Stimulated activated CD8-positive, alpha-beta memory T cell treated with anti-CD3 and anti-CD28 coated beads, Interleukin-7, amount 100 ng/mL, for 1 hour (primary cell): ENCODE measurements at places on chromosomes 4 and X.

DNA sequence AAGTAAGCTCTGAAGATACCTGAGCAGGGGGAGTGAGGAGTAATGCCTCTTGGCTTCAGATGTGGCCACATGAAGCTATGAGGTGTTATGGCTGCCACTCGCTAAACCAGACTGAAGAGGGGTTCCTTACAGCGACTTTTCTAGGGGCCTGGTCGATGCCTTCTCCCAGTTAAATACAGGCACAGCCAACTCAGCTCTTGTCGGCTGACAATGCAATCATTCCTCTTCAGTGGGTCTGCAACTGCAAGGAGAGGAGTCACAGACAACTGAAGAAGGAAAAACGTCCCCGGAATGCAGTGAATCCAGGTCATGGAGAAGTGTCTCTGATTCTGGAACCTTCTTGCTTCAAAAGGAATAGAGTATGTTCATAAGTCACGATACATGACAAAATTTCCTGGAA, 106.4 kb downstream of the RNF150 start:
- DNase-seq = no peak

DNA sequence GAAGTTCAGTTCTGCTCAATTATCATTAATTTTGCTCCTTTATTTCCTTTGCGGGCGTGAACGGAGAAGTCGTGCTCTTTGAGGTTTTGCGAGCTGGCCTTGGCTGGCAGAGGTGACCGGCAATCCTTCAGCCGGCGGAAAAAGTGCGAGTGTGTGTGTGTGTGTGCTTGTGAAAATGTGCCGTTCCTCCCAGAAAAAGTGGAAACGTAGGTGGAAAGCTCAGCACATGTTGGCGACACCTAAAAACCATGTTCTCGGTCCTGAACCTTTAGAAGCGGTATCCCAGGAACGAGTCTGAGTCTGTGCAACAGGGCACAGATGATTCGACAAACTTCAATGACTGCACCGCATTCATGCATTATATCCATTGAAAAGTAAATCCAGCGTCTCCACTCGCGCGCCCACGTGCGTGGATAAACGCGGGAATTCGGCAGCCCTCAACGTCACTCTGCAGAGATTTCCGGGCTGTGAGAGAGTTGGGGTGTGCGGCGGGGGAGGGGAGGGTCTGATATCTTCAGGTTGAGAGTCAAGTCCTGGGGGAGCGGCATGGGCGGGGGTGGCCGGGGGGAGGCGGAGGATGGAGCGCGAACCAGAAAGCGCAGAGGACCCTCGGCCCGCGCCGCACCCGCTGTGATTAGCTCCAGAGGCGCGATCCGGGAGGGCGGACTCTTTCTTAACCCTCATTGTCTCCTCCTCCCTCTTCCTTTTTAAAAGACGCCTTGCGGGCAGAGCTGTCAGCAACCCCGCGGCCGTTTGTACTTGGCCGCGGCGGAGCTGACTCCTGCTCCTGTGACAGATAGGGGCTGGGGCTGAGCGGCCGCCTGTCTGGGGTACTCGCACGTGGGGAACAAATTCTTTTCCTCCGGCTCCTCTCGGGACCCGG, at the start of gene SHISA3:
SHISA3 (plus strand) TSS at position 737 of the 883 bp plus-strand sequence. CDS start 569 bp downstream, outside the sequence.
- DNase-seq = no peak

DNA sequence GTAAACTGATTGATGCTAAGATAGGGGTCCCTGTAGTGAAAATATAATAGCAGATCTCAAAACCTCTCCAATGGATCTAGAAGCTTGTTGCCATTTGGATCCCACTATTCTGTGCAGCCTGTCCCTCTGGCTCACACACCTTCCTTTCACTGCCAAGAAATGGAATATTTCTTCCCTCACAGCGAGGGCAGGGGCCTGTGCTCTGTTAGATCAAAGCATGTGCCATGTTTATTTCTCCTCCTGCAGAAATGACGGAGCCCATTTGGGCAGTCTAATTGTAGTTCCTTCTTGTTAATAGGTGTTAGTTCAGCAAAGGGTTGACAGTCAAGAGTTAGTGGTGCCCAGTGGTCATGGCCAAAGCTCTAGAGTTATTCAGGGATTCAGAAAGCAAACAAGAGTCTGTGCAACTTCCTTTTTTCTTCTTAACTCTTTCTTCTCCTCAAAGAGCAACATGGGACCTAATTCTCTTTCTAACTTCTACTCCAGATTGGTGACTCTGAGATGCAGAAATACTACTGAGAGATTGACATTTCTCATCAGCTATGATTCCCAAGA, 106.8 kb downstream of the STOX2 start:
- no peak for DNase-seq

GRCh38 chr4:24322511-24322910, 261.8 kb downstream of the DHX15 start:
- DNase-seq = no peak

DNA sequence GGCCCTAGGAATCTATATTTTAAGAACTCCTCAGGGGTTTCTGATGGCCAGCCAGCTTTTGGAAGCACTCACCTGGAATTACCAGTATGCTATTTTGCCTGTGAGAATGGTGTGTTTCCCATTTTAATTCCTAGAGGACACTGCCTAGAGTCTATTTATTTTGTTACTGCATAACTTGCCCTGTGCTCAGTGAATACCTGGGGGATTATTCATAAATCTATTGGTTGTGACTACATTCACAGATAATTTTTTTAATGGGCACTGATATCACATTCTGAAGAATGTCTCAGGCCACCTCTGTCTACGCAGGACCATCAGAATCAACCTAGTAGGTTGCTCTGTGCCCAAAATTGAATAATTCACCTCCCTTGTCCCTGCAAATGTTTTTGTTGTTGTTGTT, 6.7 kb downstream of the ARL13A start:
- DNase-seq = no peak

- no peak for DNase-seq
These were observed 161.6 kb upstream of the TLL1 start for GRCh38 chr4:165711436-165711835.

DNA sequence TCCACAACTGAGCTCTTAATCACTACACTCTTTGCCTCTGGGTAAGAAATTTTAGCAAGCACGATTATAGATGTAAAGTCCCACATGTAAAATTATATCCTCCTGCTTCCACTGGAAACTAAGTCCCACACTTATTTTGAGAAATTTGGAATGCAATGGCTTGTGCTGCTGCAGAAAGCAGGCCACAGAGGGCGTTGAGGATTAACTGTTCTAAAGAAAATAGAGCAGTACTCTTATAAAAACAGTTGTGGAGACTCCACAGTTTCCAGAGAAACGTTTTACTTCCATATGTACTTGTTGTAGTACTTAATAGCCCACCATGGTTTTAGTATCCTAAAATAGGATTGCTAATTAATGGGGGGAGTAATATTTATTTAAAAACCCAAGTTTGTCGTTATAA, 1.7 kb upstream of the CENPC start:
- DNase-seq = no peak

DNA sequence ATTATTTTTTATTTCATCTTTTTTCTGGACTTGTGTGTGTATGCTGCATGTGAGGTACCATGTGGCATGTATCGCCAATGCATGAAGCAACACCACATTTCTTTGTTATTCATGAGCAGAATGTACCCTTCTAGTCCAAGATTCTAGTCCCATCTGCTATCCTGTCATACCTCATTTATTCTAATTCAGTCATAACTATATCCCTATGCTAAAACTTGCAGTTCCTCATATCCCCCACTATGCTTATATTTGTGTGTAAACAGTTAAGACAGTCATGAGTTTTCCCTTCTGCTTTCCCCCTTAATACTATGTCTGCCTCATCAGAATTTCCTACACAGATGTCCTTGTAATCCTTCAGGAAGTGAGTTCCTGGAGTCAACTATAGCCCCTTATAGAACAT, 19.7 kb downstream of the OCRL start:
- DNase-seq = no peak

DNA sequence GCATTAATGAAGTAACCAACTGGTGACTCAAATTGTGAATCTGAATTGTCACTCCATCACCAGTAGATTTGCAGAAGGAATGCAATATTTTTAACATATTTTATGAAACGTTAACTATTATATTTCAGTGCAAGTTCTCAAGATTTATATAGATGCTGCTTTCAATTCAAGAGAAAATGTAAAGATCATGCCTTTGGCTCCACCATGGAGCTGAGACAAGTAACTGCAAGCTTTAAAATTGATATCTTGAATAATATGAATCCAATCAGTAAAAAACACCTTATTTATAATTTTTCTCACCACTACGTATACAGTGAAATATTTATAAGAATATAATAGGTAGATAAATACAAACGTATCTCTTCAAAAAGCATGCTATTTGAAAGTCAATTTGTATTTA, 27.8 kb upstream of the GALNTL6 start:
- no peak for DNase-seq

- no peak for DNase-seq
These were observed 581 bp downstream of the UBE2K start for GRCh38 chr4:39698424-39699009.

- DNase-seq = no peak
These were observed 63.9 kb upstream of the CT45A1 start for GRCh38 chrX:135649561-135649960.

DNA sequence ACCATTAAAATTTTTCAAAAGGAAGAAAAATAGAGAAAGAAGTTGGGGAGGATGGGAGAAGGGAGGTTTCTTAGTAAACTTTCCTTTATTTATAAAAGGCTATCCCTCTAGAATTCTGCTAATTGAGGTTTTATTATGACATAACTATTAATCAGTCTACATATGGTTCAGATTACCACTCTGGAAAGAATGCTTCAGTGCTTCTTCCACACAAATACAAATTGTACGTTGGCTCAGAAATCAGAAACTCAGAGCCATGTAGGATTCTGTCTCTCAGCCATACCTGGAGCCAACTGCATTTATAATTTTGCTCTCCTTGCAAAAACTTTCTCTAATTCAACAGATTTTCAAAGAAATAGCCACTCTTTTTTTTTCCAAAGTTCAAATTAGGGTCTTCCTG, 37.1 kb downstream of the SRPX start:
- no peak for DNase-seq

DNA sequence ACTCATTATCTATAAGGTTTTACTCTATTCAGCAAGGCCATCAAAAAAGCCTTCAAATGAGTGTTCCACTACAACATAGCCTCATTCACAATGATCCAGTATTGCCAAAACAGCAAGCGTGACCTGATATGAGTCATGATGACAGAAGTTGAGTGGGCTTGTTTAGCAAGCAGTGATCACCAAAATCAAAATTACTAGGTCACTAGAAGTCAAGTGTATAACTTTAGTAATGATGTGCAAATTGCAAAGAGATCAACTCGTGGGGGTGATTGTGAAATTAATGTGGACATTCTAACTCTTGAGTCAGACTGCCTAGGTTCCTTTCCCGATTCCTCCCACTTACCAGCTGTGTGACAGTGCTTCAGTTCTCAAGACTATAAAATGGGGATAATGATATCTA, 124.5 kb downstream of the CHM start:
- no peak for DNase-seq

DNA sequence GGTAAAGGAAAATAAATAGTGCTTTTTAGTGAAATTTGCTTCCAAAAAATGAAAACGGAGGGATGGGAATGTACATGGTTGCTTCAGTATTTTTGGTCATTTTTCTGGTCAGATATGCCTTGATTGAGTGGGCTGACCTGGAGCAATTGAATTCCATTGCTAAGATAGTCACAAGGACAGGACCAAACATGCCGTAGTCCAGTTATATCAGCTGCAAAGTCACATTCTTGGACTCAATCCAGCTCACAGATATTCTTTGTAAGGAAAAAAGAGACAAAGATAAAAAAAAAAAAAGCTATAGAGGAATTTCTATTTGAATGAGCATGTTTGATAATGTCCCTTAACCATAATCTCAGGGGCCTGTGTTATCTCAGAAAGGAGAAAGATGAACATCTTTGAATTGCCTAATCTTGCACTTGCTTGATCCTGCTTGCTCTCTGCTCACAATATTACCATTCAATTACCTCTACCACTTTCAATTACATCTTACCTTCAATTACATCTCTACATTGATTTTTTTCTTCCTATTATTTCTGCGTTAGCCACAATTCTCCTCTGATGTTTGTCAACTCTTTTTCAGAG, 75.4 kb upstream of the PACRGL start:
- DNase-seq = no peak

DNA sequence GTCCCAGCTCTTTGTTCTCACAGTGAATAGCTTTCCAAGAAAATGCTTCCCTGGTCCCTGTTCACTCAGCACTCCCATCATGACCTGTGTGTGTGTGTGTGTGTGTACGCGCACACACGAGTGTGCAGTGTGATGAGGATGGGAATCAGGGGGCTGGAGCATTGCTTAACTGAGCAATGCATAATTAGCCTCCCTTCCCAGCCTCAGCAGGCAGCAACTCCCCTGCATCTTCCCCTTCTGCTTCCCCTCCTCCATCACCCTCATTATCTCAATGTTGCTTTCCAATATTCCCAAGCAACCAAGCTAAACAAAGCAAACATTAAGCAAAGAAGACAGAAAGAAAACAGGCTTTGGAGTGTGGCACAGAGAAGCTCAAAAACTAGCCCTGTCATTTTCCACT, 137.0 kb downstream of the RBM47 start:
- no peak for DNase-seq

- DNase-seq = no peak
These were observed 31.4 kb downstream of the MAGEB16 start for GRCh38 chrX:35829501-35829900.

DNA sequence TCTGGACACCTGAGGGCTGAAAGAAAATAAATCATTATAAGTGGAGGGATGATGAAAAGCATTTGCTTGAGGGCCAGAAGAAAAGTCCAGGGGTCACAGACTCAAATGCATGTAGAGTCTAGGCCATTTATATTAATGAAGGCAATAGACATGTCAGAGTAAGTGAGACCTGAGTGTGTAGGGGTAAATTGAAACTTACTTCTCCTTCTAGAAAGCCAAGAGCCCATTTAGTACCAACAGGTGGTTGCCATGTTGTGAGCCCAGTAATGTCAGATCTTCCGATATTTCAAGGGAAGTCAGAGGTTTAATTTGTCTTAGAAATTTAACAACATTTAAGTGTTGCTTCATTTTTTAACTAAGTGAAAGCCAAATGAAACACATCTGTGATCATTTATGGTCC, 166.1 kb upstream of the SLIT2 start:
- DNase-seq = no peak

DNA sequence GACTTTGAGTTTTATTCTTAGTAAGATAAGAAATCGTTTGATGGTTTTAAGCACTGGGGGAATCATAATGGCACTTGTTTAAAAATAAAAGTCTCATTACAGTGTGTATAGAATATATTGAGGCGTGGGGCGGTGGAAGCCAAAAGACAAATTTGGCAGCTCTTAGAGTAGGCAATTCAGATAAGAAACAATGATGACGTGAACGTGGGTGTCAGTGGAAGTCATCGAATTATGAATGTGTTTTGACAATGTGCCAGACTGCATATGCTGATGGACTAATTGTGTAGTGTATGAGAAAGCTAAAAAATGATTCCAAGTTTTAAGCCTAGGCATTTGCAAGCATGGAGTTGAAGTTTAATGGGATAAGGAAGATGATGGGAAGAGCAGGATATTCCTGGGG, 35.8 kb downstream of the SPANXD start:
- no peak for DNase-seq

GRCh38 chr4:132646186-132646585, 502.9 kb upstream of the PCDH10 start:
- no peak for DNase-seq
